Activated effector memory CD4-positive, alpha-beta T cell treated with anti-CD3 and anti-CD28 coated beads, Interleukin-2, amount 50 U/mL, for 16 hours (primary cell): ENCODE measurements at places on chromosomes 4 and X.

DNA sequence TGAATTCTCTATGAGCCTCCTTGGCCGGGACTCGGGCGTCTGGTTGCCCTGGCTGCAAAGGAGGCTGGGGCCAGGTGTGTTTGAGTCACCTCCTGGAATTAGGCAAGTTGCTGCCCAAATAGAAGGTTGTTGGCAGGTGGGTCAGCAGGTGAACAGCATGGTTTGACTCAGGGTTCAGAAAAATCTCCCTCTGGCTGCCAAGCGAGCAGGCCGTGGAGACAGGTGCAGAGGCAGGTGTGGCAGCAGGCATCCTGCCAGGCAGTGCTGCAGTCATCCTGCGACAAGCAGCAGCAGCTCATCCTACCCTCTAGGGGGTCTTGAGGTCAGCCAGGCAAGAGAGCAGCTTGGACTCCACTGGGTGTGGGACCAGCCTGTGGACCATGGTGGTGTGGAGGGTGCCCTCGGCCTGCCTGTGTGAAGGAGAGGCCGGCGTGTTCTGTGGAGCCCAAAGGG lies 8.2 kb downstream of the MSANTD1 start:
- peak; percentile 33 for DNase-seq

DNA sequence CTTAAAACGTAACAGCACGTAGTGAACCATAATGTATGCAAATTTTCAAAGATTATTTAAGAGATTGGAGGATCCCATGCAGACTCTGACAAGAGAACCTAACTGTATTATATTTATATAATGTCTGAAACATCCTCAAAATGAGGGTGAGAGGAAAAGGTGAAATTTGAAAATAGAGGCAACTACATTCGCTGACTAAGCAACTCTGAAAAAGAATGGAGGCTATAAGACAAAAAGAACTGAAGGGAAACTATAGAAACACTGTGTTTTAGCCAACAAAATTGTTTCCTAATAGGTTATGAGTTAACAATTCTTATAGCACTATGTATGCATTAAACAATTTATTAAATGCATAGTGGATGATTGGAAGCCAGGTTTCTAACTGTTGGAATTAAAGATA lies 648.0 kb downstream of the UBE2NL start:
- no peak for DNase-seq

GRCh38 chrX:96752781-96753180 lies 68.1 kb downstream of the DIAPH2 start:
- no peak for DNase-seq

GRCh38 chr4:129394635-129395034 lies 298.7 kb downstream of the C4orf33 start:
- DNase-seq = no peak

DNA sequence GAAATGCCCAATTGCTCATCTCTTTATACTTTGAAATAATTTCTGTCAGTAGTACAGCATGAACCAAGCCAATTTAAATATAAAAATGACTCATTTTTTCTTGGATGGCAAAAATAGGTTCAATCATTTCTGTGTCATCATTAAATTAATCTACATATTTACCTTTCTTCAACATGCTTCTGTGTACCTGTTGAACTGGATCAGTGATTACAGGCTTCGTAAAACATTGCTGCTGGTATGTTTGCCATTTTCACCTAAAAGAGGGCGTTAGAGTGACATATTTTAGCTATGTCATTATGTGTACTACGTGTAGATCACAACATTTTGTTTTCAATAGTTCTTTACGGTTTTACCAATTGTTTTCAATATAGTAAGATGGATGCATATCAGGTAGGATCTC lies 340.5 kb upstream of the MAOA start:
- DNase-seq = no peak

DNA sequence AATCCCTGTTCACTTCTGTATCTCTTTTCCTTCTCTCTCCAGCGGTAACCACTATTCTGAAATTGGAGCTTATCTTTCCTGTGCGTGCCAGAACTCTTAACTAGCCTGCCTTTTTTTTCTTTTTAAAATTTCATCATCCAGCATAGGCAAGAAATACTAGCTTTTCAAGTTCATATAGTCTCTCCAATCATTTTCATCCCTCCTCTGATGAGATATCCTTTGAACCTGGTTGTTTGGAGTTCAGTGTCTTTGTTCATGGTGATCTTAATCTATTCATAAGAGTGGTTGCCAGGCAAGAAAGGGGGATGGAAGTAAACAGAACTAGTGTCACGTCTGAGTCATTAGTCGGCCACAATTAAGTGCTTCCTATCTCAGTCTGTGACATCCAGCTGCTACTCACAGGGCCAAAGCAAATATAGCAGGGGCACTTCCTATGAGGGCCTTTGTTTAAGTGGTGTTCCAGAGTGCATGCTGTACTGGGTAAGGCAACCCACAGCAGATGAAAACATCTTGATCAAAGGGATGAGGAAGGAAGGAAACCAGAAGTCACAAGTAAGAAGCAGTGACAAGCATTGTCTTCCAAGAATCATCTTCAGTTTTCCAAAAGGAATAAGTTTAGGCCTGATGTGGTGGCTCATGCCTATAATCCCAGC lies 56.4 kb upstream of the XIAP start:
- no peak for DNase-seq

DNA sequence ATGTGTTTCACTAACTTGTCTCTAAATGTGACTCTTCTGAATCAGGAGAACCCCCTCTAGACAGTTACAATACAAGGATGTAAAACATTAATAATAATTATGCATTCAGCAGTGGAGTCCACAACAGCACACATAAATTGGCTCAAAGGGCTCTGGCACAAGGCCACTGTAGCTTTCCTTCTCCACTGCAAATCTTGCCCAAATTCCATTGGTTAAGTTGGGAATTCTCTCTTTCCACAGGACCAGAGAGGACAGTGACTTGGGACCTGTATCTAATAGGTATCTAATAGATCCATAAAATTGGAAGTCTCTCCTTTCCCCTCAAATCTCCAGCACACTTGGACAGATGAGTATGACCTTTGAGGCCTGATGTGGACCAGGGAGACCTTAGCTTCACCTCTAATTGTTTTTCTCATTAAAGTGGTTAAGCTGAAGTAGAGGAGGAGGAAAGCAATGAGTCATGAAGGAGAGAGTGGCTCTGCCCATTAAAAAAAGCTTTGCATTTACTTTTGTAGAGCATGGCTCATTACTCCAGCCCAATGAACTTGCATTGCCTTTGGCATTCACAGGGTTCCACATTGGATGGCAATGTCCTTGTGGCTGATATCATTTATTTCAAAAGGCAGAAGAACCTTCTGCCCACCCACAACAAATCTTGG lies 72.3 kb upstream of the SH3RF1 start:
- no peak for DNase-seq

DNA sequence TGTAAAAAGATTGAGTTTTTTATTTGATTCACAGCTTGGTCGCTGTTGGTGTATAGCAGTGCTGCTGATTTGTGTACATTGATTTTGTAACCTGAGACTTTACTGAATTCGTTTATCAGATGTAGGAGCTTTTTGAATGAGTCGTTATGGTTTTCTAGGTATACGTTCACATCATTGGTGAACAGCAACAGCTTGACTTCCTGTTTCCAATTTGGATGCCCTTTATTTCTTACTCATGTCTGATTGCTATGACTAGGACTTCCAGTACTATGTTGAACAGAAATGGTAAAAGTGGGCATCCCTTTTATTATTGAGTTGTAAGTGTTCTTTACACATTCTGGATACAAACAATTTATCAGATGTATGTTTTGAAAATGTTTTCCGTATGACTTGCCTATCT lies 76.0 kb downstream of the ADGRG4 start:
- DNase-seq = no peak

- no peak for DNase-seq
These were observed 4.2 kb downstream of the CENPVL3 start for GRCh38 chrX:51614353-51615012.

DNA sequence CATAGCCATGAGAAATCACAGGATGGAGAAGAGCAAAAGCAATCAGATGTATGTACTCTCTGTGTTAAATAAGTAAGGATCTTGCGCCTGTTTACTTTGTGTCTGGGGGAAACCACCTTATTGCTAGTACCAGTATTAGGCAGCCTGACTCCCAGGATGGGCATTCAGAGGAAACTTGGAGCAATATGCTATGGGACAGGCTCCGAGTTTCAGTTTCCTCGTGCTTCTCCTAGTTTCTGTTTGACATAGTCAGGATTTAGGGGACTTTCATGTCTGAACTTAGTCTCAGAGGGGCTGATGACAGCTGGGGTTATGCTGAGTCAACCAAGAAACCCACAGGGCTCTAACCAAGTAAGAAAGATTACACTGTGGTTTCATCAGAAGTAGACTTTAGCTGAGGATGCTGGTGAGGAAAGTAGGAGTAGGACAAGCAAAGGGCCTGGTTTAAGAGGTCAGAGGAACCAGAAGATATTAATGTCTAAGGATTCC lies 13.5 kb downstream of the NSUN7 start:
- no peak for DNase-seq

DNA sequence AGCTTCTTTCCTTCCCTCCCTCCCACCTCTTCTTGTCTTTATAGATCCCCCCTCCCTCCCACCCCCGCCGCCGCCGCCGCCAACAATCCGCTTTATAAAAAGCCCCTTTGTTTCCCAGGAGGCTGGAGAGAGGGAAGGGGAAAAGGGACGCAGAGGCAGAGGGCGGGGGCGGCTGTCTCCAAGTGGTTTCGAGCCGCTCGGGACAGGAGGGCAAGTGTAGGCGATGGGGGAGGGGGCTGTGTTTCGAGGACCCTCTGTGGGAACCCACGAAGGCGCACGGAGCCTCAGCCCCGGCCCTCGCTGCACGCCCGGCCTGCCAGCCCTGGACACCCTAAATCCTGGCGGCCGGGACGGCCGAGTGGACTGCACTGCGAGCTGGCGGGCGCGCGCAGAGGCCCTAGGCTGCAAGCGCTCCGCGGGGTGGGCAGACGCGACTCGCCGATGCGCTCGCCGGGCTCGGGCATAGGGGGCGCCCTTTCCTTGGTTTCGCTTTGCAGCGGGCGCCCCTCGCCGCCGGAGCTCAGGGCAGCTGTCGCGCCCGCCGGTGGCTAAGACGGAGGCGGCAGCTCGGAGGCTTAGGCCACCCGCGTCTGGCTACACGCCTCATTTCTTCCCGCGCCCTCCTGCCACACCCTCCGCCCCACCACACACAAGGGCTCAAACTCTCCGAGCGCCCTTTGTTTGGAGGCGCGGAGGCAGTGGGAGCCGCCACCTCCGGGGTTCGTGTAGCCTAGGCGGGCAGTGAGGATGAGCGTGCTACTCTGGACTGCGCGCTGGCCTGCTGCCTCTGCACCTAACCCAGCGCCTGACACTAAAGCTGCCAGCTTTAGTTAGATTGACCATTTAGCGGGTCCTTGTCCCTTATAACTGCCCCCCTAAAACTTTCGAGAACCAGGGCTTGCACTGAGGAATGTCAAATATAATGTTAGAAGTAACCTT lies 2.2 kb downstream of the MAMLD1 start:
- peak; percentile 85 for DNase-seq

DNA sequence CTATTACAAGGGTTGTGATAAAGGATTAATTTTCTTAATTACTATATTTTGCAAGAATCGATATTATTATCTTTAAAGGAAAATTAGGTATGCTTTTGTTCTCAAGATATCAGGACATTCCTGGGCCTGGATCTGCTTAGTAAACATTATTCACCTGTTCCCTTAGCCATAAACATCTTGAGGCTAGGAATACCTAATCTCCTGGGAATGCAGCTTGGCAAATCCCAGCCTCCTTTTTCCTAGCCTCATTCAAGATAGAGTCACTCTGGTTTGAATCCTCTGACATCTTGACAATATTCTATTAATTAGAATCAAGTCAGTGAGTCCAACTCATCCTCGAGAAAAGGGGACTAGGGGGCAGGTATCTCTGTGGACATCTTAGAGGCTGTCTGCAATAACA lies 327.1 kb downstream of the STIM2 start:
- DNase-seq = no peak
